ENCODE measurements at places on chromosomes 6 and 20. TPM values are rescaled to one million over a fixed set of nuclear protein-coding genes. Genes with fewer than 3 reads are reported as not detected.

Gene GPX5
- total RNA-seq, result not detected

Gene C20orf96
- total RNA-seq, result 6.6 TPM

Gene BAG2
- total RNA-seq, result 6.9 TPM

Gene NKX2-2
- total RNA-seq, result not detected

Gene ARMC12
- total RNA-seq, result 0.44 TPM

DNA sequence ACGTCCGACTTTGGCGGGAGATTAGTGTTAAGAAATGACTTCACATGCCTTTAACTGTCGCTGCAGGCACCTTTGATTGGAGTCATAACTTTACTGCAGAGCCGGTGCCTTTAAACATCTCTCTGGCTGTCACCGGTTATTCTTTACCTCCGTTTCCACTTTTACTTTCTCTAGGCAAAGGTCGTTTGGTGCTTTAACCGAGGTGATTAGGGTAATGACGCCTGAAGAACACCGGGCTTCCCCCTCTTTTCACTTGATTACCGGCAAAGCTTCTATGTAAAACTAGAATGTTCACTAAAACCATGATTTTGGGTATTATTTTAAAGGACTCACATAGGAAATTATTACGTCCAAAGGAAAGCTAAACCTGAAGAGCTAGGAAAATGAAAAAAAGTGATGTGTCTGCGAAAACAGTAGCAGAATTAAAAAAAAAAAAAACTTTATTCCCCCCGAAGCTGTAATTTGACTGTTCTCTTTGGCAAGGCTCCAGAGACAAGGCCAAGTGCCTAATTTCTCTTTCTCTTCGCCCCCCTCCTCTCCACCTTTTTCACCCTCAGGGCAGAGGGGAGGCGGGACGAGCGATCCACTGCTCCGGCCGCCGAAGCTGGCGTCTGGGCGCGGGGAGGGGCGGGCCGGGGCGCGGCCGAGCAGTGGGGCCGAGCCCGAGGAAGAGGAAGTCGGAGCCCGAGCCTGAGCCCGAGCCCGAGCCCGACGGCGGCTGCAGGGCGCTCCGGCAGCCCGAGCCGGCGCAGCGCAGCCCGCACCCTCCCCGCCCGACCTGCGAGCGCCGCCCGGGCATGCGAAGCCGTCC is at the start of gene PLEKHG1:
TSS of gene PLEKHG1 (plus strand) at position 687 of the 811 bp plus-strand sequence. CDS start 133,797 bp downstream, outside the sequence.
- peak; percentile 67 for DNase-seq

DNA sequence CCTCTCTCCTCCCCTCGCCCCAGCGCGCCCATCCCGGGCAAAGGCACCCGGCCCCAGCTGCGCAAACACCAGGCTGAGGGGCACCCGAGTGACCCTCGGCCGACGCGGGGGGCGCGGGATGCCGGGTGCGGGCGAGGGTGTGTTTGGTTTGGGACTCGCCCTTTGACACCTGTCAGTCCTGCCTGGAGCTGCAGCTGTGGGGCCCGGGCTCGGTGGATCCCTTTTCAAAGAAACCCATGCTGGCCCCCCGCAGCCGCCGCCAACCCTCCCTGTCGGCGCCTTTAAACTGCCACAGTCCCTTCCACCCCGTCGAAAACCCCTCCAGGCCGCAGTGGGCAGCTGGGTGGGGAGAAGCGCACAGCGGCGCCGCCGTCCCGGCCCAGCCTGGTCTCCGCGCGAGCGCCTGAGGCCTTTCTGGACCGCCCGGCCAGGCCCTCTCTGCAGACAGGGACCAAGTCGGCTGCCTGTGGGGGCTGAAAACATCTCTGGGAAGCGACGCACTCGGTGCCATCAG is 5.5 kb downstream of the FOXQ1 start:
- DNase-seq, result no peak

DNA sequence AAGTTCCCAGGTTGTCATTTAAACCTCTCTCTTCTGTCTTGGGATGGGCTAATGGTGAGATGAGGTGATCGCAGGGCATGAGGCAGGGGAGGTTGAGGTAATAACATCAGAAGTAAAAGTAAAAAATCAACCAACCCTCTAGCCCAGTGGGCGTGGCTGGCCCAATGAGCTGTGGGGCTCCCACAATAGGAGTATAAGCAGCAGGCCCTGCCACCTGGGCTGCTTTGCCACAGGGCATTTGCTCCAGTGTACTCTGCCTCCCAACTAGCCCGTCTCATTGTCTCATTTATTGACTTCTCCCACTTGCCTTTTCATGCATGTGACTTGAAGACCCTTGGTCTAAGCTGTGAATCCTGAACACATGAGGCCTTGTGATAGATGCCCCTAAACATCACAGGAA is 62.8 kb downstream of the PHACTR3 start:
- DNase-seq, result no peak

DNA sequence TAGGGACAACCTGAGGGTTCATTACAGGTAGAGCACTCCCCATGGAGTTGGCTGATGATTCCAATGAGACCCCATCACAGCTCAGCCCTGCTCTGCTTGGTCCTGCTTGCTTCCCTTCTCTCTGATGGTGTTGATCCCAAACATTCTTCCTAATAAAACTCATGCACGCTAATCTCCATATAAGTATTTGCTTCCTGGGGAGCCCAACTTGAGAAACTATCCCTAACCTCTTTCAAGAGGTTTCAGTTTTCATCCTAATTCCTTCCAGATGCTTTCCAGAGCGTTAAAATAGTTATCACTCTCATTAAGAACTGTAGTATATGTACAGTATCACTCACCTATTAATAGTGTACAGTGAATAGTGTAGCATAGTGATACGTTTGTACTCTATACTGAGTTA is 68.1 kb downstream of the EPHA7 start:
- DNase-seq, result no peak

GRCh38 chr6:17714177-17714576 is 7.5 kb upstream of the NUP153 start:
- DNase-seq, result no peak

- DNase-seq, result no peak
Measured at GRCh38 chr6:53495506-53496499, 49.1 kb downstream of the GCLC start.

- DNase-seq, result no peak
Measured at GRCh38 chr6:100968949-100969348, 87.8 kb upstream of the ASCC3 start.

- DNase-seq, result no peak
Measured at GRCh38 chr6:1958257-1958656, 287.1 kb downstream of the GMDS start.

DNA sequence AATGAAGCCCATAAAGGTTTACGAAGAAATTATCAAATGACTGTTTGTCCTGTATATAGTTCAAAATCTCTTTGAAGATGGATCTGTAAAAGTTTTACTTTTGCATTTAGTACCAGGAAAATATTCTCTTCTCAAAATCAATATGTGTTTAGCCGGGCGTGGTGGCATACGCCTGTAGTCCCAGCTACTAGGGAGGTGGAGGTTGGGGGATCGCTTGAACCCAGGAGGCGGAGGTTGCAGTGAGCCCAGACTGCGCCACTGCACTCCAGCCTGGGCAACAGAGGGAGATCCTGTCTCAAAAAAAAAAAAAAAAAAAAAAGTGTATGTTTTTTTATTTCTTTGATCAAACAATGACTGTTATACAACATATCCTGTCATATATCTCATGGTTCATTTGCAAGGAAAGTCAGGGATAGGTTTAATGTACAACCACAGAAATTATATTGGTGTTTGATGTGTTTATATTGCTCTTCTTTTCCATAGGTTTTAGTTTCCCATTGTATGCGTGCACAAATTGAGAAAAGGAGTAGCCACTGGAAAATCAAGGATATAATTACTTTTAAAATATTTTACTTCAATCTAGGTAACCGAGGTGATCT is 40.1 kb downstream of the SOX4 start:
- no peak for DNase-seq

DNA sequence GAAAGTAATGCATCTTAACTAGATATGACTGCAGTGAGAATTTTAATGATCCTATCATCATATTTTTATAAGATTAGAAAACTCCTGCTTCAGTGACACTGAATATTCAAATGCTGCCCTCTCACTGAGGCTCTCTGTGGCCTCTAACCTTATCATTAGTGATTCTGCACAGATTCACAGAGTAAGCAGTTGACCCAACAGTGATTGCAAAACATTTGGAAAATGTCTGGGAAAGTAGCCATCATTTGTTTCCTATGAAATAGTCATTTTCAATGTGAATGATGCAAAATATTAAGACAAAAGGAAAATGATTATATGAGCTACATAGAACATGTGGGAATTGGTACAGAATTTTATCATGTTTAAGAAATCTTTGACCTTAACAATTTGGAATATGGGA is 210.3 kb downstream of the TBX18 start:
- DNase-seq, result no peak

- no peak for DNase-seq
Measured at GRCh38 chr6:74798302-74798701, 407.6 kb downstream of the COL12A1 start.

- no peak for DNase-seq
Measured at GRCh38 chr6:21804941-21805610, 211.5 kb downstream of the SOX4 start.

Measured in adrenal gland (tissue), 19 donors.